ENCODE measurements at places on chromosomes 6 and 20.
A peak's percentile ranks its signal among the peaks of the same experiment; 100 is the strongest.

DNA sequence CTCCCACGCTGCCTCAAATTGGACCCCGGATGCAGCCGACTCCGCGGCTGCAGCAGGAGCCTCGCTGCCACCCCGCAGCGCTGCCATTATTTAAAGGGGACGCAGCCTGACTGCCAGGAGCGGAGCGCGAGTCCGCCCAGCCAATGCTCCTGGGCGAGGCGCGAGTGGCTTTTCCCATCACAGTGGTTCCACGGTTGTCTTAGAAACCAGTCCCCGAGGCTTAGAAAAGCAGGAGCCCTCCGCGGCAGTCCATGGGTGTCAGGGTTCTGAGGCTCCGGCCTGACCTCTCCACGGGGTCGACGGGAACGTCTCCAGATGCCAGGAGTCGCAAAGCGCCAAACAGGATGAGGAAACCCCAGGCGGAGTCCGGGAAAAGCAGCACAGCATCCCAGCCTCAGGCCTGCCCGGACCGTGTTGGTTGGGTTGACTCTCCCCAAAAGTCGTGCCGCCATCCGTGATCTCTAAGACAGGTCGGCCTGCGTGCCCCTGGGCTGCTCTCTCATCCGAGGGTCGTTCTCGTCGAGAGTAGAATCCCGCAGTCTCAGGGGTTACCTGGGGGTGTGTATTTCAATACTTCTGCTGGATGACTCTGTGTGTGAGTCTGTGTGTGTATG lies 975.8 kb upstream of the DEFB115 start:
- DNase-seq, result no peak

GRCh38 chr6:27126815-27127537 lies 120.5 kb upstream of the PRSS16 start:
- peak; percentile 11 for DNase-seq

GRCh38 chr6:99746261-99746895 lies 139.7 kb downstream of the PRDM13 start:
- DNase-seq, result peak; percentile 52

- DNase-seq, result no peak
Measured at GRCh38 chr20:51026269-51026668, 3.4 kb upstream of the KCNG1 start.

DNA sequence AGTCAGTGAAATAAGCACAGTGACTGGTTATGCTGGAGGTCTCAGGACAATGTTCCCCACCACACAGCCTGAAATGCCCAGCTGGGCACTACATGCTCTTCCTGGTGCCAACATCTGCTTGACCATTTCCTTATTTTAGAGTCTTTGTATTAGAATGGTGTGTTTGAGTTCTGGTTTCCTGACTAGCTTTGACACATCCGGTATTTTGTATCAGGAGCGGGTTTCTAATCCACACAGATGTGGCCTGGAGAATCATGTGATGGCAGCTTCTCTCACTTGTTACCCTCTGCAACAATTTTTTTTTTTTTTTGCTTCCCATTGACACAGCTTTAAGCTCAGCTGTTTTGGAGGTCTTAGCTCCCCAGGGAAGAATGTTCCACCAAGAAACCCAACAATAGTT lies 164.5 kb upstream of the CST7 start:
- DNase-seq, result no peak

- no peak for DNase-seq
Measured at GRCh38 chr6:1957746-1958145, 287.7 kb downstream of the GMDS start.

DNA sequence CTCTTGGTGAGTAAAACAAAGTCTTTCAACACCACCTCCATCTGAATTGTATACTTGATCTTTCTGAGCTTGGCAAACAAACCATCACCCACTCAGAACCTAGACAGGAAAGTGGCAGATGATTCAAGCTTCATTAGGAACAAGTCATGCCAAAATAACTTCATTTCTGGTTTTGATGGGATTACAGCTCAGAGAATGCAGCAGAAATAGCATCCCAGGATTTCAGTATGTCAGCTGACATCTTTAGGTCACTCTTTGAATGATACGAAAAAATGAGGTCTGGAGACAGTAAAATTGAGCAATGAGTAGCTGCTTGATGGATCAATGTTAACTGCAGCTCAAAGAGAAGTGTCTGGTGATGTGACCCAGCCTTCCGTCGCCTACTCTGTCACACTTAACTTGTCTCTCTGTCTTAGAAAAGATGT lies 92.4 kb downstream of the GJA10 start:
- no peak for DNase-seq

GRCh38 chr6:44102527-44102926 lies 24.7 kb downstream of the MRPL14 start:
- DNase-seq, result no peak

- no peak for DNase-seq
Measured at GRCh38 chr6:111573131-111573883, 32.4 kb downstream of the TRAF3IP2 start.

GRCh38 chr20:20003031-20003954 lies 13.9 kb upstream of the NAA20 start:
- no peak for DNase-seq

DNA sequence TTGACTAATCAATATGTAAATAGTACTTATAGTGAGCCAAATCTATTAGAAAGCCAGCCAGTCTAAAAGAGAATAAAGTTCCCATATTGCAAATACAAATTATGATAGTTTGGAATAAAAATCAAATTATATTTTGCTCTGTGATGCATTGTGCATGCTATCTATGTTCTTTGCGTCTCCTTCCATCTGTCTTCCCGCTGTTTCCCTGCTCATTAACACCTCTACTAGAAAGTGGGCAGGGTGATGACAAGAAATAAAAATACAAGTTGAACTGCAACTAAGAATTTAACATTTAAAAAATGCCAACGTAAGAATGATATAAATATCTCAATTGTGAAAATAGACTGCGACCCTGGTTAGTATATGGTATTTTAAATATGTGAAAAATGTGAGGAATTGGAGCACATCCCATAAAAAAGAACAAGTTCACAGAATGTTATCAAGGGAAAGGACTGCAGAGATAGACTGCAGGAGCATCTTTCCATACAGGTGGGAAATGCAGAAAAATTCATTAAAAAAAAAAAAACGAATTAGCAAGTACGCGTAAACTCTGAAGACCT lies 157.6 kb upstream of the PDE7B start:
- DNase-seq, result no peak
